Esophagus muscularis mucosa (tissue), 4 donors: ENCODE measurements at places on chromosomes 11 and 22. TPM values are rescaled to one million over a fixed set of nuclear protein-coding genes. Genes with fewer than 3 reads are reported as not detected.

- H3K27ac ChIP-seq = no peak overlapping the region
- DNase-seq = no peak
- H3K27me3 ChIP-seq = no peaks in the 10 kb centered on the region
- H3K36me3 ChIP-seq = peaks cover 4% of the 10 kb centered on the region
- no peak overlapping the region for H3K4me3 ChIP-seq
- H3K4me1 ChIP-seq = peaks cover 25% of the 10 kb centered on the region
These were observed 244.4 kb upstream of the SYN3 start for GRCh38 chr22:33302549-33302948.

- H3K4me1 ChIP-seq = peaks cover 99% of the 10 kb centered on the region
- no peaks in the 10 kb centered on the region for H3K27me3 ChIP-seq
- H3K27ac ChIP-seq = peak overlapping the region; percentile 32
- no peak overlapping the region for H3K4me3 ChIP-seq
These were observed 15.0 kb downstream of the NEAT1 start for GRCh38 chr11:65437436-65438227.

GRCh38 chr11:108601150-108601549, 7.6 kb upstream of the EXPH5 start:
- H3K27me3 ChIP-seq = peaks cover 4% of the 10 kb centered on the region
- no peak for DNase-seq
- H3K4me3 ChIP-seq = no peak overlapping the region
- no peaks in the 10 kb centered on the region for H3K4me1 ChIP-seq
- H3K27ac ChIP-seq = no peak overlapping the region

OR51I1 gene
- total RNA-seq = not detected

DNA sequence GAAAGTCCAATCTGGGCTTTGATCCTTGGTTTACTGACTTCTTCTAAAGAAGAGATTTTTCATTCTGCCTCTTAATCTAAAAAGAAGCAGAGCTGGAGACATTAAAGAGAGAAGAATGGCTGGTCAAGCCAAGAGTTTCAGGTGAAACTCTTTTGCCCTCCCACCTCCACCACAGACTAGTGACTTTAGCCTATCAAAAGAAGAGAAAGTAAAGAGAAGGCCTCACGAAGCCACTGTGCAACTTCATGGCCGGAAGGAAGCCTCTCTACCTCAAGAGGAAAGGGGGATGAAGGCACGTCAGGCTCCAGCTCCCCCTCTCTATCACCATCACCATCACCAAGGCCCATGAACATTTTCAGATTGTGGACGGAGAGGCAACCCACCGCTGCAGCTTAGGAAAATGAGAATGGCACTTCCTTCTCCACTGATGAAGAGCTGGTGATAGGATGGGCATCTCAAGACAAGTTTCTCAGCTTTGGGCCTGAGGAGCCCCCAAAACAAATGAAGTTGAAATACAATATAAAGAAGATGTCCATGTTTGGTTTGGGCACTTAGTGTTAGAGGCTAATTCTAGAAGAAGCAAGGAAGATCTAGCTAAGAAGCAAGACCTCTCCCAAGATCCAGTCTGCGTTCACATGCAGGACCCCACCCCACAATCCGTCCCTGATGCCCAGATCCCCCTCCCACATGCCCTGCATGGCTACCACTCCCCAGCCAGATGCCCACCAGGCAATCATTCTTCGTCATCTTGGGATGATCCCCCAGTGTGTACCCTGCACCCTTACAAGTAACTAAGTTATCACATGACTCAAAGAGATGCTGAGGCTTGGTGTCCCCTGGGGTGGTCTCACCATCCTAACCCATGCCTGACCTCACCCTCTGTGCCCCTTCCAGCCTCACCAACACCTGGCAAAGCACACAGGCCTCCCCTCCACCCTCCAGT, 52.6 kb downstream of the IGSF9B start:
- no peak for DNase-seq
- no peaks in the 10 kb centered on the region for H3K4me1 ChIP-seq
- H3K27me3 ChIP-seq = no peaks in the 10 kb centered on the region
- H3K36me3 ChIP-seq = peaks cover 74% of the 10 kb centered on the region
- H3K27ac ChIP-seq = no peak overlapping the region
- H3K4me3 ChIP-seq = no peak overlapping the region

- no peak overlapping the region for H3K4me3 ChIP-seq
- no peaks in the 10 kb centered on the region for H3K4me1 ChIP-seq
- no peak overlapping the region for H3K27ac ChIP-seq
These were observed 80.0 kb downstream of the MED15 start for GRCh38 chr22:20587206-20587958.

GRIA4 gene
- total RNA-seq = not detected

DNA sequence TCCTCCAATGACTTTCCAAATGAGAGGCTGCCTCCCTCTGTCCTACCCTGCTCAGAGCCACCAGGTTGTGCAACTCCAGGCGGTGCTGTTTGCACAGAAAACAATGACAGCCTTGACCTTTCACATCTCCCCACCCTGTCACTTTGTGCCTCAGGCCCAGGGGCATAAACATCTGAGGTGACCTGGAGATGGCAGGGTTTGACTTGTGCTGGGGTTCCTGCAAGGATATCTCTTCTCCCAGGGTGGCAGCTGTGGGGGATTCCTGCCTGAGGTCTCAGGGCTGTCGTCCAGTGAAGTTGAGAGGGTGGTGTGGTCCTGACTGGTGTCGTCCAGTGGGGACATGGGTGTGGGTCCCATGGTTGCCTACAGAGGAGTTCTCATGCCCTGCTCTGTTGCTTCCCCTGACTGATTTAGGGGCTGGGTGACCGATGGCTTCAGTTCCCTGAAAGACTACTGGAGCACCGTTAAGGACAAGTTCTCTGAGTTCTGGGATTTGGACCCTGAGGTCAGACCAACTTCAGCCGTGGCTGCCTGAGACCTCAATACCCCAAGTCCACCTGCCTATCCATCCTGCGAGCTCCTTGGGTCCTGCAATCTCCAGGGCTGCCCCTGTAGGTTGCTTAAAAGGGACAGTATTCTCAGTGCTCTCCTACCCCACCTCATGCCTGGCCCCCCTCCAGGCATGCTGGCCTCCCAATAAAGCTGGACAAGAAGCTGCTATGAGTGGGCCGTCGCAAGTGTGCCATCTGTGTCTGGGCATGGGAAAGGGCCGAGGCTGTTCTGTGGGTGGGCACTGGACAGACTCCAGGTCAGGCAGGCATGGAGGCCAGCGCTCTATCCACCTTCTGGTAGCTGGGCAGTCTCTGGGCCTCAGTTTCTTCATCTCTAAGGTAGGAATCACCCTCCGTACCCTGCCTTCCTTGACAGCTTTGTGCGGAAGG, 2.9 kb downstream of the APOC3 start:
- H3K27ac ChIP-seq = no peak overlapping the region
- H3K4me1 ChIP-seq = peaks cover 27% of the 10 kb centered on the region
- no peak for DNase-seq
- no peak overlapping the region for H3K4me3 ChIP-seq

DNA sequence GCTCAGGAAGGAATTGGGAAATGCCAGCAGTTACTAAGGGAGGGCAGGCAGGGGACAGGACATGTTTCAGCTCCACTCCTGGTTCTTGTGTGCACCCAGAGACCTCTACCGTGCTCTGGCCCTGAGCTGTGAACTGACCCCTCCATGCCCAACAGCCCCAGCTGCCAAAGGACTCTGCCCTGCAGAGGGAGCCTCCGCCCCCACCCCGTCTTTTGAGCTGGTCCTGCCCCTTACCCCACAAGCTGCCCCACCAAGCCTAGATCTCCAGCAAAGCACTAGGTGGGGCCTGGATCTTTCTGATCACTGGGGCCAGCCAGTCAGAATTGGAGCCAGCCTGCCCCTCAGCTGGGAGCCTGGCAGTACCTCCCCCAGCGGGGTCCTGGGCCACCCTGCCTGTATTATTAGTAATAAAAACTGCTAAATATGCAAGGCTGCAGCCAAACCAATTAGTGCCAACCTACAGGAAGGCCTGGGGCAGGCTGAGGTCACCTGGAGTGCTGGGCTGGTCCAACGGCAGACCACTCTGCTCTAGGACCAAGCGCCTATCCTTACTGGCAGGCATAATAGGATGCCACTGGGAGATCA, 23.9 kb upstream of the DRICH1 start:
- no peak for DNase-seq
- no peak overlapping the region for H3K4me3 ChIP-seq
- H3K4me1 ChIP-seq = no peaks in the 10 kb centered on the region
- H3K27ac ChIP-seq = no peak overlapping the region
- H3K36me3 ChIP-seq = peaks cover 59% of the 10 kb centered on the region

NTM gene
- total RNA-seq = 5.6 TPM

MTFP1 gene
- 7.1 TPM for total RNA-seq

- DNase-seq = no peak
- peaks cover 3% of the 10 kb centered on the region for H3K4me1 ChIP-seq
- no peaks in the 10 kb centered on the region for H3K27me3 ChIP-seq
- H3K27ac ChIP-seq = no peak overlapping the region
- no peaks in the 10 kb centered on the region for H3K36me3 ChIP-seq
- H3K4me3 ChIP-seq = no peak overlapping the region
These were observed 8.5 kb downstream of the CCDC88B start for GRCh38 chr11:64348383-64349024.

DNA sequence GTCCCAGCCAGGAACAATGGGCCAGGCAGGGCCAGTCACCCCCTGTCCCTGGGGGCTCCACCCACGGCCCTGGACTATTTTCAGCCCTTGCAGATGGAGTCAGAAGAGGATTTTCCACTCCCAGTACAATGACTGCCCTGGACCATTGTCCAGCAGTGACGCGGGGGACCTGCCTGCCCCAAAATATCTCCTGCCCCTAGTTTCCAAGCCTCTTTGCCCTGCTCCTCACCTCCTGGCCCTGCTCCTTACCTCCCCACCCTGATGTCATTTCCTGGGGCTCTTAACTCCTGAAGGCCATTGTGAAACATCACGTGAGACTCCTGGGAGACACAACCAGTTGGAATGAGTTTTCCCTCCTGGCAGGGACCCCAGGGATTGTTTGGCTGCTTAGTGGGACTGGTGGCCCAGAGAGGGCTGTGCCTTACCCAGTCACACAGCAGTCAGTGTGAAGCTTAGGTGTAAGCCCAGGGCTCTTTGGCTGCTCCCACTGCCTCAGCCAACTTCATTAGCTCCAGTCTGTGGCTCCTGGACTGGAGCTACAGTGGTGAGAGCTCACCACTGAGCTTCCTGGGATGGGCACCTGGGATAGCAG, 22.2 kb downstream of the P2RY2 start:
- no peak for DNase-seq
- H3K4me1 ChIP-seq = peaks cover 24% of the 10 kb centered on the region
- no peak overlapping the region for H3K4me3 ChIP-seq
- H3K36me3 ChIP-seq = no peaks in the 10 kb centered on the region
- H3K27me3 ChIP-seq = no peaks in the 10 kb centered on the region
- no peak overlapping the region for H3K27ac ChIP-seq

DCDC1 gene
- not detected for total RNA-seq

DNA sequence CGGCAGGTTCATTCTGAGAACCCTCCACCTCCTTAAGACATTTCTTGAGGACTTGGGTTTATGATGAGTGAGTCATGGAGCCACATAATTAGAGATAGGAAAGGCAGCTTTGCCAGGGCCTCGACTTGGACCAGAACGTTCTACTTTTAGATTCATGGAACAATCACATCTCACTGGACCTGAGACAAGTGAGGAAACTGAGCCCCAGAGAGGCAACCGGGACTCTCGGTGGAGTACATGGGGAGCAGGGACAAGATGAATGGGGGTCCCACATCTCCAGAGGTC, 59.5 kb downstream of the LINC01488 start:
- peaks cover 20% of the 10 kb centered on the region for H3K4me1 ChIP-seq
- DNase-seq = no peak
- no peak overlapping the region for H3K4me3 ChIP-seq

DNA sequence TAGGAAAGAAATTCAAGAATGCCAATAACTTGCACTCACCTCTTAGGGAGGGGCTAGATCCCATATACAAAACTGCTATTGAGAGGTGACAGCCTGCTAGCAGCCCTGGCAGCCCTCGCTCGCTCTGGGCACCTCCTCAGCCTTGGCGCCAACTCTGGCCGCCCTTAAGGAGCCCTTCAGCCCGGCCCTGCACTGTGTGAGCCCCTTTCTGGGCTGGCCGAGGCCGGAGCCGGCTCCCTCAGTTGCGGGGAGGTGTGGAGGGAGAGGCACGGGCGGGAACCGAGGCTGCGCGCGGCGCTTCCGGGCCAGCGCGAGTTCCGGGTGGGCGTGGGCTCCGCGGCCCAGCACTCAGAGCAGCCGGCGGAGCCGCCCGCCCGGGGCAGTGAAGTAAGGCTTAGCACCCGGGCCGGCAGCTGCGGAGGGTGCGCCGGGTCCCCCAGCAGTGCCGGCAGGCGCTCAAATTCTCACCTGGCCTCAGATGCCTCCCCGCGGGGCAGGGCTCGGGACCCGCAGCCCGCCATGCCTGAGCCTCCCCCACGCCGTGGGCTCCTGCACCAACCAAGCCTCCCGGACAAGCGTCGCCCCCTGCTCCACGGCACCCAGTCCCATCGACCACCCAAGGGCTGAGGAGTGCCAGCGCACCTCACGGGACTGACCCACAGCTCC, 329.9 kb downstream of the FAM181B start:
- H3K27ac ChIP-seq = no peak overlapping the region
- H3K36me3 ChIP-seq = no peaks in the 10 kb centered on the region
- no peak for DNase-seq
- H3K27me3 ChIP-seq = no peaks in the 10 kb centered on the region
- no peak overlapping the region for H3K4me3 ChIP-seq
